Stimulated activated CD4-positive, alpha-beta T cell treated with anti-CD3 and anti-CD28 coated beads, Interleukin-4, amount 100 ng/mL, for 48 hours (primary cell): ENCODE measurements at places on chromosomes 2 and 18.

DNA sequence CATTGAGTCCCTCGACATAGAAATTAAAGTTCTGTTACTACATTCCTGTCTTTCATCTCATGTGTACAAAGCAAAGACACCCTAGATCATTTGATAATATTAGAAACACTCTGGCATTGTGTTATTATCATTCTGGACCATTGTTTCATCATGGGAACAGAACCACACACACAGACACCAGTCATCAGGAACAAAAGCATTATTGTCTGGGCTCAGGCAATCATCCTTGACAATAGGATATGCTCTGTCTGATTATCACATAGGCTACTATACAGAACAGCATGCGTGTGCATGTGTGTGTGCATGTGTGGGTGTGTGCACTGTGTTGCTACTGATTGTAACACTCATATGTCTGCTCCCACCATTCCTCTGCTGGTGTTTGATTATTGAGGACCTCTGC lies 242.5 kb downstream of the SH3BP4 start:
- DNase-seq = no peak

DNA sequence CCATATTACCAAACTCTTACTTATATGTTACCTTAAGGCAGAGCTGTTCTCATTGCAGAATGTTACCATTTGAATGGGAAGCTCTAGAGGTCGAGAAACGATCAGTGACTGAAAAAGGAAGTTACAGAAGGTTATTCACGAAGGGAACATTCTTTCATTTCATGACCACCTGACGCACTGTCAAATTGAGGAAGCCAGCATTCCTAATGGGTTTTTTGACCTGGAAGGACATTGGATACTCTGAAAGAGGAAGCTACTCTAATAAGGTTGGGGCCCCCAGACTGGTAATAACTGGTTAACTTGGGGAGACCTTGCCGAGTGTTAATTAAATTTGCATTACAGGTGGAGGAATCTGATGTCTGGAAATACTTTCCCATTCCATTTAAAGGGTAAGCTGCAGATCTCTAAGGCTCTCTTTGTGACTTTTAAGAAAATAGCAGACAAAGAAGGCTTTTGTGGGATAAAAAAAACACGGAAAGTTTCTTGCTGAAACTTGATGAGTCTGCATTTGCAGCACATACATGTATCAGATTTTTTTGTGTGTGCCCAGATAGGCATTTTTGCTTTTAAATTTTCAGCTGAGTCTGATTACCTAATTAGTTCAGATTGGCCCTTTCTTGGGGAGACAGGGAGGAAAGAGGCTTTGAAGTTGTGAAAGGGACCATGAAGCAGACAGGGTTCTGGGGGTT lies 137.1 kb downstream of the LTBP1 start:
- DNase-seq = no peak

DNA sequence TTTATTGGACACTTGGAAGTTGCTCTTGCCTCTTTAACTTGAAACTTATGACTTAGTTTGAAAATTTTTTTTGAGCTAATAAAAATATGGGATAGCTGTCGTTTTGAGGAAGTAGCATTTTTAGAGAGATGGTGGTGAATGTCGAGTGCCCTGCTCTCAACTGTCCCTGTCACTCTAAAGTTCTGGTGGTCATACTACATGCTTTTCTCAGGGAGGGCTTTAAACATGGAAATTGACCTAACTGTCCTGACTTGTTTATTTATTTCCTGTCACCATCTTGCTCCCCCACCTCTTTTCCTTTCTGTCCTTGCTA lies 16.0 kb downstream of the CEP192 start:
- no peak for DNase-seq

GRCh38 chr2:7634409-7634808 lies 717.2 kb downstream of the RNF144A start:
- DNase-seq = no peak

DNA sequence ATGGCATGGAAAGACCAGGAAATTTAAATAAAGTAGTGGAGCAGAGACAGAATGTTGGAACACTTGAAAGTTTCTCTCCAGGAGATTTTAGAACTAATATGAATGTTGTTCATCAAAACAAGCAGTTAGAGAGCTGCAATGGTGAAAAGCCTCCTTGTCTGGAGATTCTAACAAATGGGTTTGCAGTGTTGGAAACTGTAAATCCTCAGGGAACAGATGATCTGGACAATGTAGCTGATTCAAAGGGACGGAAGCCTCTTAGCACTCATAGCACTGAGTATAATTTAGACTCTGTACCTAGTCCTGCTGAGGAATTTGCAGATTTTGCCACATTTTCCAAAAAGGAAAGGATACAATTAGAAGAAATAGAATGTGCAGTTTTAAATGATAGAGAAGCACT lies 27.7 kb downstream of the AFTPH start:
- DNase-seq = no peak

- DNase-seq = no peak
Observed at GRCh38 chr2:66576561-66577320, 141.8 kb downstream of the MEIS1 start.

- DNase-seq = no peak
Observed at GRCh38 chr2:142596334-142597088, 281.0 kb upstream of the KYNU start.

DNA sequence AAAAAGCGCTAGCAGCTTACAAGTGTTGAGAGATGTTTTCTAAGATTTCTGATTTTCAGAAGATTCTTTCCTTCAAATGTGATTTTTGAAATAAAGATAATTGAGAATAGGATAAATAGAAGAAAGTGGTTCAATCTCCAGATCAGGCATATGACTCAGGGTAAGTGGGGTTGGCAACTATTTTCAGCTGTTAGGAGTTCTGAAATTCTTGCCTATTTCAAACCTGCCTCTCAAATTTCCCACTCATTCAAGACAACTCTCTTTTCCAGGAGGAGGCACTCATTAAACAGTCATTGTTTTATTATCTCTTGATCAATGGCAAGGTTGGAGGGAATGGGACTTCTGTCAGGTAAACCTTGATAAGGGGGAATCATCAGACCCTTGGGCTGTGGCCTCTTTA lies 138.9 kb downstream of the HNMT start:
- no peak for DNase-seq
